T-helper 9 cell (primary cell): ENCODE measurements at places on chromosomes 2 and 18.

DNA sequence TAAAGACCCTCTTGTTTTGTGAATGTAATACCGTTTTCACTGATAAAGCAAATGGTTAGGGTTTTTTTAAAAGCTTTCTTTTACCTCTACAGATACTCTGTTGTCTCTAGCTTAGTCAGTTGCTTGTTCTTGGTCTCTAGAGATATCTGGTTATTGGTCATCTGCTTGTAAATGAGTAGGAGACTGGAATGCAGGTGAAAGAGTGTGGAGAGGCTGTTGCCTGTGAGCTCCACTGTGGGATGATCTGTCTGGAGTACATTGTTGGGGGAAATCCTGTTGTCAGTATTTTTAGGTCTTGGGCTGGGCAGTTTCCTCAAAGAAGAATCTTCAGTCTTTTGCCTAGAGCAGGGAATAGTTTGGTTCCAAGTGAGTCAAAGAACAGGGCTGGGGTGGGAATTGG, 67.7 kb downstream of the SMCHD1 start:
- no peak for DNase-seq

DNA sequence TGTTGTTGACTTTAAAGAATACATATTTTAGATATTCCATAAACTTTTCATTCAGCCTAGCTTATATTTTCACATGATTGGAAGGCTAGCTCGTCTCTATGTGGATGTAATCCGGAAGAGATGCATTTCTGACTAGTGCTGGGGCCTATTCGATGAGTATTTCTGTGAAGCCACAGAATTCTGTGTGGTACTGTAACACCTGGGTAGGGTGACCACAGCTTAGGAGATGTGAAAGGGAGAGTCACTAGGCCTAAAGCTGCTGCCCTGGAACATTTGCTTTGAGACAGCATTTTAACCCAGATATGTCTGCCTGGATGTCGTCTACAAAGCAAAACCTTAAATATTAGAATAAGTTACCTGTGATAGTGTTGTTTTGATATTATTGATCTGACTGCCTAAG, 83.5 kb downstream of the ZNF236 start:
- DNase-seq, result no peak

- DNase-seq, result no peak
Observed at GRCh38 chr2:9232886-9233285, 26.3 kb downstream of the ASAP2 start.

GRCh38 chr2:158498043-158498748, 41.4 kb downstream of the PKP4 start:
- no peak for DNase-seq

DNA sequence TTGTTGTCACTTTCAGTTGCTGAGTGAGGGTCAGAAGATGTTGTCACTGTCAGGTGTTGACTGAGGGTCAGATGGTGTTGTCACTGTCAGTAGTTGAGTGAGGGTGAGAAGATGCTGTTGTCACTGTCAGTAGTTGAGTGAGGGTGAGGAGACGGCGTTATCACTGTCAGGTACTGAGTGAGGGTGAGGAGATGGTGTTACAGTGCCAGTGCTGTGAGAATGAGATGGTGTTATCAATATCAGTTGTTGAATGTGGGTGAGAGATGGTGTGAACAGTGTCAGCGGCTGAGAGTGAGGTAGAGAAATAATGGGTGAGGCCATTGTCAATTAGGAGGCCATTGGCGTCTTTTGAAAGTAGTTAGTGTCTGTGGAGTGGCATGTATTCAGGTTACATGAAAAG, 1.6 kb upstream of the ATP9B start:
- no peak for DNase-seq

DNA sequence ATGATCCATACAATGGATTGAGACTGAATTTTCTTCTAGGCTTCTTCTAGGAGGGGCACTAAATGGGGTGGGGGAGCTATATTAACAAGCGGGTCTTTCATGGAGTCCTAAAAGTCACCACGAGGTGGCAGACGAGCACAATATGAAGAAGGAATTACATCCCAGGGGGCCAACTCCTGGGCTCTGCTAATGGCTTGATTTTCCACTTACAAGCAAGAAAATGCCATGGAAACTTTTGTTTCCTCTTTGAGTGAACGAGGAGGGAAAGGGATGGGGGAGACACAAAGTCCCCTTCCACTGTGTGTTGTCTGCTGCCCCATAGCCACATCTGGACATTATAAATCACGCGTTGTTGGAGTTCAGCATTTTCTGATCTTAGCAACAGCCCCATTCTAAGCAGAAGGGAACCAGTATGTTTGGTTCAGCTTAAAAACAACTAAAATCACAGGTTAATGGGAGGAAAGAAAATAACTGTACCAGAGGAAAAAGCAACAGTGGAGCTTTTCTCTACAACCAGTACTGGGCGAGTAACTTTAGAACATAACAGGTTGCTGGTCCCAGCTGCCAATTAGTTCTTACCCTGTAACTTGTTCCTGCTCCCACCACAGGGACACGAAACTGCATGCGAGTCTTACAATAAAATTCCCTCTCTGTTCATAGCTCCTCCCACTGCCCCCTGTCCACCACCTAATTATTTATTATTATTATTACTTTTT, 285.0 kb upstream of the PARD3B start:
- DNase-seq, result peak; percentile 16
